Stimulated activated CD4-positive, alpha-beta T cell treated with anti-CD3 and anti-CD28 coated beads, Interleukin-15, amount 100 ng/mL, for 48 hours (primary cell): ENCODE measurements at places on chromosomes 1 and 21.

- DNase-seq = no peak
Observed at GRCh38 chr1:205048382-205048781, 5.4 kb downstream of the CNTN2 start.

GRCh38 chr1:234861024-234861620 lies 251.1 kb upstream of the IRF2BP2 start:
- DNase-seq = no peak

- DNase-seq = no peak
Observed at GRCh38 chr21:27796106-27796505, 829.2 kb upstream of the ADAMTS5 start.

DNA sequence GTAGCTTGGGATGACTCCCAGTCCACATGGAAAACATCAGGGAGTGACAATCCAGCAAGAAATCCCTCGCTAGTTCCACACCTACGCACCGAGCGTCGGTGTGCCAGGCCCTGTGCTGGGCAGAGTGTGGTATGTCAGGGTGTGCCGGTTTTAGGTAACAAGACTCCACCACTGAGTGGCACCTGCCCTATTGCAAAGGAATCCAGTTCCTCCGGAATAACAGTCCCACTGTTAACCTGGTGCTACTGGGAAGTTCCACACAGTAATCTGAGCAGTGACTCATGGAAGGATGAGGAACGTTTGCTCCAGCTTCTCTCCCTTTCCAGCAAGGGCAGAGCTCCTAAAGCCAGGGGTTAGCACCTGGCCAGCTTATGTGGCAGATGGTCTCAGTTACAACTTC lies 14.3 kb downstream of the RNF207 start:
- no peak for DNase-seq

- no peak for DNase-seq
Observed at GRCh38 chr1:209229494-209230061, 353.9 kb upstream of the CAMK1G start.

GRCh38 chr1:10608690-10609089 lies 133.9 kb downstream of the PEX14 start:
- DNase-seq = no peak

GRCh38 chr1:227733751-227734545 lies 1.2 kb downstream of the JMJD4 start:
- DNase-seq = no peak

DNA sequence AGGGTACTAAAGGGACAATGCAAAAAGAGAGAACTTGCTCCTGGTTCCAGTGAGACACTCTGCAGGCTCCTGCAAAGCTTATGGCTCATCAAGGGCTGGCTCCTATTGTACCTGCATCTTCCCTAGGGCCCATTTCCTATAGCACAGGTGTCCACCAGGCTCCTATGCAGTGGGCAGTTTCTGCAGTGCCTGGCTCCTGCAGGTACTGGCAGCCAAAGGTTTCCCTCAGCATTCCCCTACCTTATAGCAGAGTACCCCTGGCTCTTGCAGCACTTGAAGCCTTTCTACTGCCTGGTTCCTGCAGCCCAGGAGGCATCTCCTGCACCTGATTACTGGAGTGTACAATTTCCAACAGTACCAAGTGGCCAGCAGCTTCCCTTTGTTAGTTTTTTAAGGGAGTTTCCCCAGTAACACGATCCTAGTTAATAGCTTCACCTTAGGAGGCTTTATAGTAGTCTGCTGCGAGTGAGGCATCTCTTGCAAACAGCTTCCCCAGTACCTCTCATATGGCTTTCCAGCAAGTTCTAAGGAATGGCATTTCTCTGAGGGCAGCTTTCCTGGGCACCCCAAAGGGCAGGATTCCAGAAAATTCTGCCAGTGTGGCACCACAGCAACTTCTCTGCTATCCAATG lies 141.7 kb downstream of the DENND1B start:
- no peak for DNase-seq

GRCh38 chr1:58003988-58004387 lies 542.5 kb downstream of the OMA1 start:
- no peak for DNase-seq

DNA sequence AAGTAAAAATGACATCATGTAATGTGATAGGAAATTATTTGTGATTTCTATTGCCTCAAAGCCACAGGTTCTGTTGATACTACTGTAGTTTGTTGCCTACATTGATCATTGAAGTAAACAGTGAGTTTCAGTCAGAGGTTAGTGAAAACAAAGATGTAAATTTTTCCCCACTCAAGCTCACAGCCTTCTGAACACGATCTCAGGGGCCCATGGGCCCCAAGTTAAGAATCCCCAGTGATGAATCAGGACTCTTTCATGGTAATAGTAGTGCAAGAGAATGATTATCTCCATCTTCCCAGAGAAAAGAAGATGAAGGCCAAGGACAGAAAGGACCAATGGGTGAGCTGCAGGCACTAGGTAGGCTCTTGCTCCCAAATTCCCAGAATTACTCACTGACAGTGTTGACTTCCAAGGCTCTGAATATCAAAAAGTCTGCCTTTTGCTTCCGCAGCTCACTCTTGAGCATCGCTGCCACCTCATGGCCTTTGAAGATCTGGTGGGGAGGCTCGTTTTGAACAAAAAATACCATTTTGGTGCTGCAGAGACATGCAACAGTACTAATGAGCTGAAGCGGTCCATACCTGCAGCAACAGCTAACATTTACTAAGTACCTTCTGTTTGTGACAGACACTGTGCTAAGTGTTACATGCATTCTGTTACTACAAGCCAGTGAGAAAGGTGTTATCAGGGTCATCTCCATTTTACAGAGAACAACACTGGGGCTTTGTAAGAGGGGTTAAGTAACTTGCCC lies 113.3 kb downstream of the KIAA0319L start:
- DNase-seq = no peak

DNA sequence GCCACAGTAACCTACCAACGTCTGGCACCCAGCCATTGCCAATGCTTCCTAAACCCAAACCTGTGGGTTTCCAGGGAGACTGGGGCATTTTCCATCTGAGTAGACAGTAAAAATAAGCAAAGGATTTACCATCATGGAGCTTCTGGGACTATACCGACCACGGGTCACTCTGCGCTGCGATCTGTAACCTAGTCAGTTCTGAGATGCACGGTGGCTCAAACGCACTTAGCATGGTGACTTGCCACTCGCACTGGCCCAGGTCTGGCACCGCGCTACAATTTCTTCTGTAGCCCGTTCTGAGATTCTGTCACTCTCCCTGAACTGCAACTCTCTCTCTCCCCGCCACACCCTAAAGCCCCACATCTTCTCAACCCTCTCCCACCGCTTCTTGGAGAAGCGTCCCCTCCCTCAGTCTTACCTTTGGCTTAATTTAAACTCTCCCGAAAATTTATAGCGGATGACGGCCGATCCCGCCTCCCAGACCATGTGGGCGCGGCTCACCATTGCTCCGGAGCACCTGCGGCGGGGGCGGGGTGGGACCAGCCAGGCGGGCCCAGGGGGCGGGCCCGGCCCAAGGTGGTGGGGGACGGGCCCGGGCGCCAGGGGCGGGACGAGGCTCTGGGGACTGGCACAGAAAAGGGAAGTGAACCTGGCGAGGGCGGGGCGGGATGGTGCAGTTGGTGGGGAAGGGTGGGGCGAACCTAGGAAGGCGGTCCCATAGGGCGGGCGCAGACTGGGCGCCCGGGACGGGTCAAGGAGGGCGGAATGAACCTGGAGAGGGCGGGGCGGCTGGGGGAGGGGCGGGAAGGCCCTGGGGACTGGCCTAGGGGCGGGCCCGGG lies 493 bp upstream of the MAP3K21 start:
- DNase-seq = peak; percentile 87

- no peak for DNase-seq
Observed at GRCh38 chr1:58156124-58156468, 390.4 kb downstream of the OMA1 start.

DNA sequence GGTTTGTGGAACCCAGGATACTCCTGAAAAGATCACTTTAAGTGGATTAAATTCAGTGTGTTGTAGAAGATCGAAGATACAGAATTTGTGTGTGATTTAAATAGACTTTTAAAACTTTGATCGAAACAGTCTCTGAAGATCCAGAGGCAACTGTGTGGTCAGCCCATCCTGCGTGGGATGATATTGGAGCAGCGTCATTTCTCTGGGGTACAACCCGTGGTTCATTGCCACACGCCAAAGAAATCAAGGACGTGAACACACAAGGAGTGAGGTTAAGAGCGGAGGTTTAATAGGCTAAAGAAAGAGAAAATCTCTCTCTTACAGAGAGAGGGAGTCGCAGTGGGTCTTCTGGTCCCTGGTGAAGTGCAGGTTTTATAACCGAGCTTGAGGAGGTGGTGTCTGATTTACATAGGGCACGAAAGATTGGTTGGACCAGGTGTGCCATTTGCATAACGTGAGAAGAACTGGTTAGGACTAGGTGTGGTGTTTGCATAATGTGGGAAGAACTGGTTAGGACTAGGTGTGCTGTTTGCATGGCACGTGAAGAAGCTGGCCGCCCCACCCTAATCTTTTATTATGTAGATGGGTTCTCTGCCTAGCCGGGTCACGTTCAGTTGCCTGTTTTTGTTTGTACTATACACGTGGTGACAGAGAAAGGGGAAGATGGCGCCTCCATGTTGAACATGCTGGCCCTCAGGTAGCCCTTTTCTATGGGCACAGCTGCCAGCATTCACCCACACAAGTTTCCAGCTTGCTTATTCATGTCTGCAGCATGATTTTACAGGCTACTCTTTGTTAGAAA lies 82.3 kb downstream of the ADSS2 start:
- DNase-seq = no peak

DNA sequence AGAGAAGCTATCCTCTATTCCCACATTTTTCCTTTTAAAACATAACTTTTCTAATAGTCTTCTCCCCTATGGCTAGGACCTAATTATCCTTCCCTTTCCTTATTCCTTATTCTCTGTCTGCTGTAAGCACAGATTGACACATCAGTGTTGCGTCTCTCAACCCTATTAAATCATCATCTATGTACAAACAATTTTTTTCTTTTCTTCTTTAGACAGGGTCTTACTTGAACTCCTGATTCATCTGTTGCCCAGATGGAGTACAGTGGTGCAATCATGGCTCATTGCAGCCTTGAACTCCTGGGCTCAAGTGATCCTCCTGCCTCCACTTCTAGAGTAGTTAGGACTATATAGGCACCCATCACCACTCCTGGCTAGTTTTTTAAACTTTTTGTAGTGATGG lies 8.3 kb downstream of the KLHDC9 start:
- no peak for DNase-seq

GRCh38 chr1:32414186-32414886 lies 20.1 kb upstream of the BSDC1 start:
- DNase-seq = no peak

GRCh38 chr1:185971688-185972087 lies 237.5 kb downstream of the HMCN1 start:
- DNase-seq = no peak

GRCh38 chr1:89939059-89939570 lies 55.8 kb upstream of the ZNF326 start:
- DNase-seq = no peak

GRCh38 chr1:15430787-15431570 lies 7.3 kb upstream of the CTRC start:
- peak; percentile 38 for DNase-seq

DNA sequence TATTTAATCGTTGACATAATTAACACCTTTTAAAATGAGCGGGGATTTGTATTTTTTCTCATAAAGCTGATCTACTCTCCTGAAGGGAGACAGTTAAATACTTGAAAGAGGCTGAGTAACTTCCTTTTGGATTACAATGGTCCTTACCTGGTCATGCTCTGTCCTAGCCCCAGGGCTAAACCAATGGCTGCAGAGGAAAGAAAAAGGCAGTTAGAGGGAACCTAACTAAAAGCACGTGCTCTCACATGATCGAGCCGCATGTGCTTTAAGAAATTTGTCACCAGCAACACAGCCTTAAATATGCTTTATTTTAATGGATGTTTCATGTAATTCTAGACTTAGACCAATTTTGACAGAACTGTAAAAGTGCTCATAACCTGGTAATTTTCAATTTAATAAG lies 132.7 kb downstream of the GPATCH2 start:
- no peak for DNase-seq

DNA sequence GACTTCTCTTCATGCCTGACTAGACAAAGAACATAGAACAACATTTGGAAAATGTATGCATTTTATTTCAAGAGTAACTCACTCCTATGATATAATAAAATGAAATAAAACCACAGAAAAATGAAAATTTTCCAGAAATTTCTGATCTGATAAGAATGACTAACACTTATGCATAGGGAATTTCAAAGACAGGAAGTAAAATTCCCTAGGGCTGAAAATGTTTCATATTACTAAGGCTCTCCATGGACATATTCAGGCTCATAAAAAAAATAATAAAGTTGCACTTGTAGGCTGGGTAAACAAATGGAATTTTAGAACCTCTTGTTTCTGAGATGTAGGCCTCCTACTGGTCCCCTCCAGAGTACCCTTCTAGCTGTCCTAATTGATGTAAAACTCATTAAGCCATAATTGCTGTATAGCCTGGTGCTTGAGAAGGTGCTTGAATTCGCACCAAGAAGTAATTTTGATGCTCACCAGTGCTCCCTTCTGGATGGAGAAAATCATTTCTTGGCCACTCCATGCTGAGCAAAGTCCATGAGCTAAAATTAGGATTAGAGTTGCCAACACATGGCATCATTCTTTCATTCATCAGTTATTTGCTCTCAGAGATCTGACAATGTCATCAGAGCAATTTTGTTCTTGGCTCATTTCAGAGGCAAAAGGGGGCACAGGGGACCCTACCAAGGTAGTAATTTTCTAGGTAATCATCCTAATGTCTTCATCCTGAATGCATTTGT lies 641.0 kb upstream of the CAMK1G start:
- DNase-seq = no peak

DNA sequence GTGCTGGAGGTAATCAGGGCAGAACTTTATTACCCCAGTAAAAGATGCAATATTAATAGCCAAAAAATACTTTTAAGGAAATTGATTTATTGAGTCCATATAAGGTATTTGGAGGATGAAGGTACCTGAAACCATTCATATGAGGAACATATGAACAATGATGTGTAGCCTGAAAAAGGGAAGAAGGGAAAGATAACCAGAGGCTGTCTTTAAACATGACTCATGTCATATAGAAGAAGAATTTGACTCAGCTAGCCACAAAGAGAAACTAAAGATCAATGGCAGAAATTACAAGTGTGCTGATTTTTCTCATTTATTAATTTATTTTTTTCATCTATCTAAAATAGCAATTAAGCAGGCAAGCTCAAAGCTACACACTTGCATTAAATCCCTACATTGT lies 136.2 kb upstream of the DUSP10 start:
- DNase-seq = no peak

- no peak for DNase-seq
Observed at GRCh38 chr1:198340139-198340538, 183.3 kb downstream of the NEK7 start.

DNA sequence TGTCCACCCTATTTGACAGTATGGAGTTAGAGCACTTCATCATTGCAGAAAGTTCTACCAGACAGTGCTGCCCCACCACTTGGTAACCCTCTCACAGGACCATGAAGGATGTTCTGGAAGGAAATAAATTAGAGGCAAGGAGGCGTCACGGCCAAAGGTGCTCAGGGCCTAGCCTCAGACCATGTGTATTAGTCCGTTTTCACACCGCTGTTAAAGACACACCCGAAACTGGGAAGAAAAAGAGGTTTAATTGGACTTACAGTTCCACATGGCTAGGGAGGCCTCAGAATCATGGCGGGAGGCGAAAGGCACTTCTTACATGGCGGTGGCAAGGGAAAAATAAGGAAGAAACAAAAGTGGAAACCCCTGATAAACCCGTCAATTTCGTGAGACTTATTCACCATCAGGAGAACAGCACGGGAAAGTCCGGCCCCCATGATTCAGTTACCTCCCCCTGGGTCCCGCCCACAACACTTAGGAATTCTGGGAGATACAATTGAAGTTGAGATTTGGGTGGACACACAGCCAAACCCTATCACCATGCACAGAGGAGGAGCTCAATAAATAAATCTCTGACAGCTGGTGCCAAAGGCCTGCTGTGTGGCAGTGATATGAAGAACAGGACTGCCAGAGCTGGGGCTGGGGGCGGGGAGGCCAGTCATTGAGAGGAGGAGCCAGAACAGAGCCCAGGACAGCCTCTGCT lies 75.8 kb downstream of the FHAD1 start:
- no peak for DNase-seq
